ENCODE measurements at places on chromosomes 13 and 19.
A peak's percentile ranks its signal among the peaks of the same experiment; 100 is the strongest.

DNA sequence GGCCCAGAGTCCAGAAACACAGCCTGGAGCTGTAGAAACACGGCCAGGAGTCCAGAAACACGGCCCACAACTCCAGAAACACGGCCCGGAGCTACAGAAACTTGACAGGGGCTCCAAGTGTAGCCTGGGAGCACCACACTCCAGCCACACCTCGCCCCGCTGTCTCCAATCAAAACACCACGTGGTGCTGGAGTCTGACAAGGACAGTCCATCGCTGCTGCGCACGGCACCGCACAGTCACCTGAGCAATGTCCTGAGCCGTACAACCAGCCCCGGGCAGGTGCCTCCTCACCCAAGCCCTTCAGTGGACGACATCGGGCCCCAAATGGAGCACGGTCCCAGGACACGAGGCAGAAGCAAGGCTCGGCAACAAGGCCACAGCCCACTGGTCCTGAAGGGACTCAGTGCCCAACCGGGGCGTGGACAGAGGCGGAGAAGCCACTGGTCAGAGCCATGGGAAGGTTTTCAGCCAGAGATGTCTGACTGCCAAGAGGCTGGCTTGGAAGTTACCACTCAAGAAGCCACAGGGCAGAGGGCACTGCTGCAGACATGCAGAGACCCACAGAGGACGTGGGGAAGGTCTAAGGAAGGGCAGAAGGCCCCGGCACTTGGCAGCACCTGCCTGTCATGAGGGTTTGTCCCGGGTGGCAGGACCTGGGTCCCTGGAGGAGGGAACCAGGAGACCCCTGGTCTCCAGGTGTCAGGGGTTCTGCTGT lies 19.7 kb upstream of the PLPP2 start:
- no peak for DNase-seq

GRCh38 chr13:100527644-100528043 lies 60.9 kb downstream of the GGACT start:
- DNase-seq, result no peak

- no peak for DNase-seq
Measured at GRCh38 chr19:36963280-36963679, 47.1 kb downstream of the ZNF568 start.

DNA sequence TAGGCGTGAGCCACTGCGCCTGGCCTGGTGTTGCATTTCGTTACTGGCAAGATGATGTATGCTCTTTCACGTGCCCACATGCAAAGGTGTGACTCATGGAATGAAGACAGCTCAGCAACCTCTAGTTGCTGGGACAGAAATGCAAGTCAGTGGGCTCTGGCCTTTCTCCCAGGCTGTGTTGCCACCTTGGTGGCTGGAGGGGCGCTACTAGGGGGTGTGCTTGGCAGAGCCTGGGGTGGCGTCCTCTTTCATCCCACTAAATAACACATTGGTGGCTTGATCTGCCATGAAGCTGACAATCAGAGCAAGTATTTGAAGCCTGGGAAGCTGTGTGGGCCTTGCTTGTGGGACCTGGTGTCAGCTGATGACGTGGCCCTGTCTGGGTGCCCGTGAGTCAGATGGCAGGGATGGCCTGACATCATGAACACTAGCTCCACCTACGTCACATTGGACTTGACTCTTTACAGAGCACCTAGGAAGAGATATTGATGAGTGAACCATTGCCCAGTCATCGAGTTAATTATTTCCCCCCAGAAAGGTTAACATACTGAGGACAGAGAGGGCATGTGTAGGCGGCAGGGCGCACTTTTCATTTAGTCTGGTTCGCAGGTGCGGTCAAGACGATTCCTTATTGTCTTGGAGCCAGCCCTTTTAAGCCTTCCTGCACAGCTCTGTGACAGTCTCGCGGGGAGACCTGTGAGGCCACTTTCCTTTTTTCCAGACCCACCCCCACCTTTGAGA lies 154.2 kb downstream of the TM9SF2 start:
- peak; percentile 11 for DNase-seq

DNA sequence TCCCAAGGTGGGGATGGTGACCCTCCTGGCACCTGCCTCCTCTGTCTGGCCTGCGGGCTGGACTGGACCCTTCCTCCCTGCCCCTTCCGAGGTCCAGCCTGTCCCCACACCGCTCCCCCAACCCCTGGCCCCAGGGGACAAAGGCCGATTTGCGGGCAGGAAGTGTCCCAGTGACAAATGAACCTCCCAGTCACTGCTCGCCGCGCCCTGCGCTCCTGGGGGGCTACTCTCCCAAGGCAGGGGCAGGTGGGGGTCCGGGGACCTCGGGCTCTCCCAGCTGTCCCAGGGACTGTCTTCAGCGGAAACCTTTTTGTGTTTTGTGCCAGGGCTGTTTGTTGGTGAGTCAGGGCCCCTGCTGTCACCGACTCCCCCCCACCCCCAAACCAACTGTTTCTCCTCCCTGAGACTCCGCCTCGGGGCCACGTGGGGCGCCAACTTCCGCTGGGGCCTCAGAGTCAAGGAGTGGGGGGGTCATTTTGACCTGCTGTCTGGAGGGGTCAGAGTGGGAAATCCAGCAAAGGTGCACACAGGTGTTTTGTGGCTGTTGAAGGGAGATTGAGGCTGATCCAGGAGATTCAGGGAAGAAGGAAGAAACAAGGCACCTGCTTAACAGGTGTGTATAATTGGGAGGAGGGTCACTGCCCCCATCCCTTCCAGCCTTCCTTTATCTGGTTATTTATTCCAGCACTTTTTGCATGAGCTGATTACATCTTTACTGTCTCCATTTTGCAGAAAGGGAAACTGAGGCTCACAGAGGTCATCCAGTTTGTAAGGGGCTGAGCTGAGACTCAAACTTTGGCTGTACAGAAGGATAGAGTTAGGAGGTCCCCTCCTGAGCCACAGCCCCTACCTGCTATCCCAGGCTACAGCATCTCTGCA lies 831 bp downstream of the PGPEP1 start:
- DNase-seq, result peak; percentile 65

- DNase-seq, result no peak
Measured at GRCh38 chr13:41013835-41014234, 5.3 kb downstream of the ELF1 start.

DNA sequence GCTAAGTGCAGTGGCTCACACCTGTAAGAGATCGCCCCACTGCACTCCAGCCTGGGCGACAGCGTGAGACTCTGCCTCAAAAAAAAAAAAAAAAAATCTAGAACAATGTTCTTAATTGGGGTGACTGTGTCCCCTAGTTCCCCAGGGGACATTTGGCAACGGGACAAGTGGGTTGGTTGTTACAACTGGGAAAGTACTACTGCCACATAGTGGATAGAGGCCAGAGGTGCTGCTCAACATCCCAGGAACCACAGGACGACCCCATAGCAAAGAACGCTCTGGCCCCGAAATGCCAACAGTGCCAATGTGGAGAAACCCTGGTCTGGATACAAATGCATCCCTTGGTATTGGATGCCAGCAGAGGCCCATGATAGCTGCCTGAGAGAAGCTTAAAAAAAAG lies 11.8 kb downstream of the NLRP12 start:
- DNase-seq, result no peak

- DNase-seq, result no peak
Measured at GRCh38 chr13:99985886-99986527, 4.4 kb downstream of the ZIC2 start.

DNA sequence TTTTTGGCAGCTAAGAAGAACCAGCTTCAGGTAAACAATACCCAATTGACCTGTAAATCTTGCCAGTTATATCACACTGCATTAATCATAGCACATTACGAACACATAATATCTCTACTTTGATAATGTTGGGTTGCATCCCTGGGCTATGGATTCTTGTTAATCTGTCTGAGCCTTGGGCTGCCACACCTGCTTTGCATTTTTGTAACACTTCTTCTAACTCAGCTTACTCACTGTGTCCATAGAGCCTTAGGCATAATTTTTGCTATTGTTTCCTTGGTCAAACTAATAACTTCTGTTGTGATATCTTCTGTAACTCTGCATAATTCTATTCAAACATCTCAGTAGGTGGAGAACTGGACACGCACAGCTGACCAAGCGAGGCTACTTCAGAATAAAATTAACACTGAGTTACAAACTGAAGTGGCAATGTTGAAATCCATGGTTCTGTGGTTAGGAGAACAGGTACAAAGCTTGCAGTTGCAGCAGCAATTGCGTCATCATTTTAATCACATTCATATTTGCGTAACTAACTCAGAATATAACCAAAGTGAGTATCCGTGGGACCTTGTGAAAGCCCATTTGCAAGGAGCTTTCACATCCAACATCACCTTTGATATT lies 6.4 kb downstream of the ZNF350 start:
- no peak for DNase-seq

- DNase-seq, result peak; percentile 79
Measured at GRCh38 chr19:40090241-40091204, at the start of gene ZNF780A. Gene ZNF780A, minus strand, starts transcription at chr19:40090943. Its CDS starts 6,190 bp downstream, at chr19:40084753.

GRCh38 chr19:16142032-16142580 lies 1.4 kb upstream of the HSH2D start:
- DNase-seq, result no peak

DNA sequence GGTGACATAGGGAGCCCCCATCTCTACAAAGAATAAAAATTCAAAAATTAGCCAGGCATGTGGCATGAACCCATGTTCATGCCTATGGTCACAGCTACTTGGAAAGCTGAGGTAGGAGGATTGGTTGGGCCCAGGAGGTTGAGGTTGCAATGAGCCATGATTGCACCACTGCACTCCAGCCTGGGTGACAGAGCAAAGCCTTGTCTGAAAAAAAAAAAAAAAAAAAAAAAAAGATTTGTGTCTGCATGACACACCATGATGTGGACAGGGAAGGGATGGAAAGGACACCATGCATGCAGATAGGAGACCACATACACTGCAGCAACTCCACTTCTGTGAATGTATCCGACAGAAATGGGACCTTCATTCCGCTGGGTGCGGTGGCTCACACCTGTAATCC lies 34.0 kb upstream of the HOMER3 start:
- no peak for DNase-seq

DNA sequence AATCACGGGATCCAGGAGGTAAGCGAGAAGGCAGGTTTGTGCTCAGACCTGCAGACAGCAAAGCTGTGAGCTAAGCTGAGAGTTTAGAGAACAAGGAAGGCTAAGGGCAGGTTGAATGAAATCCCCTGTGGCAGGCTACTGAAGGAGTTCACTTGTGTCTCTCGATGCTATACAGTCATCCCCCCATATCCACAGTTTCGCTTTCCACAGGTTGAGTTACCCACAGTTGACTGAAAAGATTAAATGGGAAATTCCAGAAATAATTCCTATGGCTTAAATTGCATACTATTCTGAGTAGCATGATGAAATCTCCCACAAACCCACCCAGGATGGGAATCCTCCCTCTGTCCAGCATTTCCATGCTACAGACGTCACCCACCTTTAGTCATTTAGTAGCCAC lies 49.6 kb downstream of the ABCC4 start:
- no peak for DNase-seq

DNA sequence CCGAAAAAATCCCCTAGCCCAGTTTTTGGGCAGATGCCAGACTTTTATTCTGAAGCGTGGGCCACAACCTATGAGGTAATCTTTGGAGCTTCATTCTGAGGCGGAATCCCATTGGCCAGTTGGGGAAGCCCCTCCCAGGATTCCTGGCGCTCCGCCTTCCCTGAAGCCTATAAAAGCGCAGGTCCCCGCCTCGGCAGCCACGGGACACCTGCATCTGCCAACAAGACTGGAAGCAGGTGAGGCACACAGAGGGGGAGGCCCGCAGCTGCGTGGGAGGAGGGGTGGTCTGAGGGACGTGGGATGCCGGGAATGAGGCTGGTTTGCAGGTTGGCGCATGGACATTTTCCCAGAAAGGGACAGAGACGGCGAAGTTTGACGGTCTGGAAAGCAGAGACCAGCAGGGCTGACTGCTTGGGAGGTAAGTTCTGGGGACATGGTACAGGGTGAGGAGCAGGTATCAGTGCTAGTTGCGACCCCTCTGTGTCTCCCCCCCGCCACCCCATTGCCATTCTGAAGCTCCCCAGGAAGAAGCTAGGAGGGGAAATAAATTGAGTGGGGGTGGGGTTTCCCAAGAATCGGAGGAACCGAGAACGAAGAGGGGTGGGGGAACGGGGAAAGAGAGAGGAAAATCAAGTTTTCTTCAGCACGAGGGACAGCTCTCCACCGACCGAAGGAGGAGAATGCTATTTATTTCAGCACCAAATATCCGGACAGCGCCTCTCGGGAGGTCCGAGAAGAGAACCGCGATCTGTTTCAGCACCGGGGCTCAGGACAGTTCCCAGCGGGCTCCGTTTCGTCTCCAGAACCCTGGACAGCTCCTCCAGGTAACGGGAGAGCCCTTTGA lies 22.4 kb upstream of the FEM1A start:
- DNase-seq, result peak; percentile 65

DNA sequence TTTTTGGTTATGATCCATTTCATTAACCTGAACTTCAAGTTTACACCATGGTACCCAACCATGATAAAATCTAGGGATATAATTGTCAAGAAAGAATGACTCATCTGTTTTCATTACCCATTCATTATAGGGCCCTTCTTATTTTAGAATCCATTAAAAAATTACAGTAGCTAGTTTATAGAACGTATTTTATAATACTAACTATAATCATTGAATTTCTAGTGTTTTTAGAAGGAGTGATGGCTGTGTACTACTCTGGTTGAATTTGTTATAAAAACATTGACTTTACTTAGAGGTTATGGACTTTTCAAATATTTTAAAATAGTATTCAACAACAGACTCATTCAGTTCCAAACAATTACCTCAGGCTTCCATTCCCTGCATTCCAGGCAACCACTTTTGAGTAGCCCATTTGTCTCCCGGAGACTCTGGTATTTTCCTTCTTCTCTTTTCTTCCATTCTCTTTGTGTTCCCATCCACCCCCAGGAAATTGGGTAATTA lies 71.9 kb upstream of the KLF12 start:
- DNase-seq, result no peak

GRCh38 chr13:60562096-60562780 lies 165.2 kb downstream of the TDRD3 start:
- DNase-seq, result no peak

GRCh38 chr19:53874606-53874990 lies 6.9 kb downstream of the MYADM start:
- DNase-seq, result no peak

- DNase-seq, result no peak
Measured at GRCh38 chr13:62046512-62046911, 630.9 kb upstream of the PCDH20 start.

GRCh38 chr13:26786651-26787295 lies 26.2 kb upstream of the GPR12 start:
- no peak for DNase-seq

GRCh38 chr13:81927347-81927746 lies 1586.4 kb upstream of the SPRY2 start:
- no peak for DNase-seq
